Activated CD4-positive, alpha-beta T cell treated with anti-CD3 and anti-CD28 coated beads, Interleukin-2, amount 50 U/mL, for 4 hours (primary cell): ENCODE measurements at places on chromosomes 3 and 15.

DNA sequence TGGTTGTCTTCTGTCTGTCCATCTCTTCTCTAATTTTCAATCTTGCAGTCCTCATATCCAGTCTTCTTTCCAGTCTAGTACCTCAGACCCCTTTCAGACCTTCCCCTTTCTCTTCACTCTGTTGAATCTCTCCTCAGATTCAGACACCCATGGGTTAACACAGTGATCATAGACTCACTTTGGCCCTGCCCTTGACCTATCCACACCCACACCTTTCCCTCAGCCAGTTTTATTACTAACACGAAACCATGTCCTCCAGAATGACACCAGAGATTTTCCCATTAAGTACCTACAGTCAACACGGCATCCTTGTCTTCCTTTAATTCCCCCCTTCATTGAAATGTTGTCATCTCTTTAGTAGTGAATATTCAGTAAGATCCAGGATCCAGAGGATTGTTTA, 74.5 kb upstream of the UBE2E2 start:
- no peak for DNase-seq

DNA sequence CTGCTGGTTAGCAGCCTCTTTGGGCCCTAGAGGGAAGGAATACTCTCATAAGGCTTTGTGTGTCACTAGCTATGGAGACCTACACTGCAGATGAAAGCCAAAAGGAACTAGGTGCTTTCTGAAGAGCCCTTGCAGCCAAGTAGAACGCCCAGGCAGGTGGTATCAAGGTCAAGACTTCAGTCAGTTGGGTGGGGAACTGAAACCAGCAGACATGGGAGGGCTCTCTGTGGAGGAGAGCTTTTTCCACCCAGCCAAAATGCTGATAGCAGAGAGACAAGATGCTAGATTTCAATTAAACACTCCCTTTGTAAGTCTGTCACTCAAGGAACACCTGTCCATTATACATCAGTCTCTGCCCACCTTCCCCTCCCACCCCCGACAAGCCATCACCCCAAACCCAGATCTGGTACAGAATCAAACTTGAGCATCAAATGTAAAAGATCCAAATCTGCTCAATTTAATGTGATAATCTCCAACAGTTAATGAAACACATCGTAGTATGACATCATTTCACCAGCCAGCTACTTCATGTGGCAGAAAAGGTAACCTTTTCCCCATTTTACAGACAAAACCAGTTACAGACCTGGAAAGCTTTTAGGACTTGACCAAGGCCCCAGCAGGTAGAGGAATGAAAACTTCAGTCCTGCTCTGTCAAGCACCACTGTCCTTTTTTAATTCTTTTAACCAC, 14.6 kb downstream of the MRPS25 start:
- no peak for DNase-seq

DNA sequence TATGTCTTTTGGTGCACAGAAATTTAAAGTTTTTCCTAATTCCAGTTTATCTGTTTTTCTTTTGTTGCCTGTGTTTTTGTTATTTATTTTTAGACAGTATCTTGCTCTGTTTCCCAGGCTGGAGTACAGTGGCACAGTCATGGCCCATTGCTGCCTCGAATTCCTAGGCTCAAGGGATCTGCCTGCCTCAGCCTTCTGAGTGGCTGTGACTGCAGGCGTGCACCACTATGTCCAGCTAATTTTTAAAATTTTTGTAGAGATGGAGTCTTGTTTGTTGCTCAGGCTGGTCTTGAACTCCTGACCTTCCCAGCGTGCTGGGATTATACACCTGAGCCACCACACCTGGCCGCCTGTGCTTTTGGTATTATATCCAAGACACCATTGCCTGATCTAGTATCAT, 22.8 kb downstream of the KAT2B start:
- no peak for DNase-seq

GRCh38 chr3:151924753-151925152, 51.3 kb downstream of the SUCNR1 start:
- no peak for DNase-seq

DNA sequence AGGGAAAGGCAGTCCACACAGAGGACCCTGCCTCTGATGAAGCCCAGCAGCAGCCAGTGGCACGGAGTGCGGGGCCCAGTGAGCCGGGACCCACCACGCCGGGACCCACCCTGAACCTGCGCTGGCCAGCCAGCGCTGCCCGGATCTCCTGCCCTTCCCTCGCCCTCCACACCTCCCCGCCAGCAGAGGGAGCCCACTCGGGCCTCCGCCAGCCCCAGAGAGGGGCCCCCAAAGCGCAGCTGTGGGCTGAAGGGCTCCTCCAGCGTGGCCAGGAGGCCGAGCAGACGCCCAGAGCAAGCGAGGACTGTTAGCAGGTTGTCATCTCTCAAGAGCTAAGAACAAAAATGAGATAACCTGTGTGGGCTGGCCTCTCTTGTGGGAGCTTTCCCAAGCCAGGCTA, 81.3 kb upstream of the ATP10A start:
- no peak for DNase-seq
